ENCODE measurements at places on chromosomes 13 and 19.

DNA sequence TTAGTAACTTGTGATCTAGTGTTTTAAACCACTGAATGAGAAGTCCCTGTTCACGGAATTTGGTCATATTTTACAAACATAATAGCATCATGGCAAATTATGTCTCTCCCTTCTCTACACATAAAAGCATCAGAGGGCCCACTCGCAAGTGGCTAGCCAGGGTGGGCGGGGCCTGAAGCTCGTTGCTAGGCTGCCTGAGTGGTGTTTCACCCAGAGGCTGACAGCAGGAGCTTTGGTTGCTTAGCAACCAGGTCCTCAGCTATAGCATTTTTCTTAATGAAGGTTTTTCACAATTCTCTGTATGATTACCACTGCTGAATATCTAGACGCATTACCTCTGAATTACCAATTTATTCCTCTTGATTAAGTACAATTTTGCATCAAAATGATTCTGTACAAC, 126.5 kb downstream of the NALCN start:
- DNase-seq, result peak; percentile 74

DNA sequence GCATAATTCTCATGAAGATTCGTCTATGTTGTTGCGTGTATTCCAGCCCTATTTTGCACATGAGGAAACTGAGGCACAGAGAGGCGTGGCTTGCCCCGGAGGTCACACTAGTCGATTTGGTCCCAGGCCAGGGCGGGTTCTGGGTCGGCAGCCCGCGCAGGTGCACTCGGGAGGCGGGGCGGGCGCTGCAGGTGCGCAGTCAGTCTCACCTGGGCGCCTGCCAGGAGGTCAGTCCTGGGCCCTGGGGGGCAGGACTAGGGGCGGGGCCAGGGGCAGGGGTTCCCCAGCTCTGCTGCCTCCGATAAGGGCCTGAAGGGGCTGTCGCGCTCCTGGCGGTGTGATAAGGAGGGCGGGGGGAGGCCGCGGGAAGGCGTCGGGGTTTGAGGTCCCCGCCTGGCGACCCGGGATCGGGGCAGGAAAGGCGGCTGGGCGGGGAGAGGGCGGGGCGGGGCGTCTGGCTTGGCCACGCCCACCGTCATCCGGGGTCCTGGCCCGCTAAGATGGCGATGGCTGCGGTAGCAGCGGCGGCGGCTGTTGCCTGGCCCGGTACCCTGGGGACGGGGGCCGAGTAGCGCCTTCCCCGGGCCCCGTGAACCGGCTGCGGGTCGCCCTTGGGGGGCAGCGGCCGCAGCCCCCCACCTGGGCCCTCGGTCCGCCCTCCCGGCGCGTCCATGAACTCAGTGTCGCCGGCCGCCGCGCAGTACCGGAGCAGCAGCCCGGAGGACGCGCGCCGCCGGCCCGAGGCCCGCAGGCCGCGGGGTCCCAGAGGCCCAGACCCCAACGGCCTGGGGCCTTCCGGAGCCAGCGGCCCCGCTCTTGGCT, at the start of gene ATG4D:
Gene ATG4D, plus strand, starts transcription at position 485 of the 822 bp plus-strand sequence. Its CDS starts 187 bp downstream, at position 672.
- peak; percentile 94 for DNase-seq

- DNase-seq, result no peak
Measured at GRCh38 chr19:5799247-5800241, 5.3 kb upstream of the NRTN start.

DNA sequence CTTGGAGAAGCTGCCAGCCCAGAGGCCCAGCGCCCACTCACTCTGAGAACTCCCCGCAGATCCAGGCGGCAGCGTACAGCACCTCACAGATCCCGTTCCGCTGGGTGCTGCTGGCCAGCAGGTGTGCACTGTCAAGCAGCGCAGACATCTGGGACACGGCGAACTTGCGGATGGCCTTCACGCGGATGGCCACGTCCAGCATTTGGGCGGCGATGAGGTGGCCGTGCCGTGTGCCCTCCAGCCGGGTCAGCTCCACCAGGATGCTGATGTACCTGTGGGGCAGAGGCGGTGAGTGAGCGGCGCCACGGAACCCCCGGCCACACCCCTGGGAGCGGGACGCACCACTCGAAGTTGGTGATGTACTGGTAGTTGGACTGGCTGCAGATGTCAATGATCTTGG, 24.1 kb downstream of the IZUMO4 start:
- DNase-seq, result no peak

- no peak for DNase-seq
Measured at GRCh38 chr13:31394506-31394905, 194.7 kb downstream of the B3GLCT start.

- DNase-seq, result no peak
Measured at GRCh38 chr13:112900691-112901091, 68.3 kb upstream of the MCF2L start.

- DNase-seq, result no peak
Measured at GRCh38 chr19:31648347-31648746, 299.1 kb upstream of the TSHZ3 start.

GRCh38 chr19:295687-296370, 4.6 kb upstream of the PLPP2 start:
- DNase-seq, result no peak

GRCh38 chr19:43519436-43520088, 7.4 kb downstream of the ETHE1 start:
- DNase-seq, result peak; percentile 88

DNA sequence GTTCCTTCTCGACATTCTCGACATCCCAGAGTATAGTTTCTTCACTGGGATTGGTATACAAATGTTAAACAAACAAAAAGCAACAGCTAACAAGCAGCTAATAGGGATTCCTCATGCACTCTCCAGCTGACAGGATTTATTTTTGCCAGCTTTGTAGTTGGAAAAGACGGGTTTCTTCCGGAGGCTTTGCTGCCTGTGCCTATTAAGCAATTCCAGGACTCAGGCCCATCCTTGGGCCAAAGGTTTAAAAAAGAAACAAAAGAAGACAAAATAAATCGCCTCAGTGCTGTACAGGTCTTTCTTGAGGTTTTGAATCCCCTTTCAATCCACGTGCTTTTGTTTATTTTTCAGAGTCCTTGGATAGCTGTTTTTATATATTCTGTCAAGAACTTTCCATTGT, 1414.5 kb upstream of the PCDH9 start:
- no peak for DNase-seq

DNA sequence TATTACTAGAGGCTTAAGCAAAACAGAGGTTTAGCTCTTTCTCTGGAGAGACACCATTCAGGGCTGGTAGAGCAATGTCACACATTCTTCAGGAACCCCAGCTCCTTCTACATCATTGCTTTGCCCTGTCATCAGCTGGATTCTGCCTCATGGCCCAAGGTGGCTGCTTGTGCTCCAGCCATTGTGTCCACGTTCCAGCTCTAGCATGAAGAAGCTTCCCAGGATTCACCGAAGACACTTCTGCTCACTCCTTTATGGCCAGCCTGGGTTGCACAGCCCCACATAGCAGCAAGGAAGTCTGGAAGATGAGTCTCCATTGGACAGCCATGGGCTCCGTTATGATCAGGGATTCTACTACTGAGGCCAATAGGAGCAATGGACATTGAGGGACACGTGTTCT, 13.2 kb downstream of the PGLS start:
- DNase-seq, result no peak

GRCh38 chr13:46088821-46089562, 15.8 kb downstream of the CPB2 start:
- no peak for DNase-seq

All from kidney (tissue), 22 donors.